Mesothelial cell of epicardium (in vitro differentiated cells): ENCODE measurements at places on chromosomes 1 and 21.

GRCh38 chr1:226606311-226607267 lies 58.0 kb downstream of the STUM start:
- DNase-seq = no peak

DNA sequence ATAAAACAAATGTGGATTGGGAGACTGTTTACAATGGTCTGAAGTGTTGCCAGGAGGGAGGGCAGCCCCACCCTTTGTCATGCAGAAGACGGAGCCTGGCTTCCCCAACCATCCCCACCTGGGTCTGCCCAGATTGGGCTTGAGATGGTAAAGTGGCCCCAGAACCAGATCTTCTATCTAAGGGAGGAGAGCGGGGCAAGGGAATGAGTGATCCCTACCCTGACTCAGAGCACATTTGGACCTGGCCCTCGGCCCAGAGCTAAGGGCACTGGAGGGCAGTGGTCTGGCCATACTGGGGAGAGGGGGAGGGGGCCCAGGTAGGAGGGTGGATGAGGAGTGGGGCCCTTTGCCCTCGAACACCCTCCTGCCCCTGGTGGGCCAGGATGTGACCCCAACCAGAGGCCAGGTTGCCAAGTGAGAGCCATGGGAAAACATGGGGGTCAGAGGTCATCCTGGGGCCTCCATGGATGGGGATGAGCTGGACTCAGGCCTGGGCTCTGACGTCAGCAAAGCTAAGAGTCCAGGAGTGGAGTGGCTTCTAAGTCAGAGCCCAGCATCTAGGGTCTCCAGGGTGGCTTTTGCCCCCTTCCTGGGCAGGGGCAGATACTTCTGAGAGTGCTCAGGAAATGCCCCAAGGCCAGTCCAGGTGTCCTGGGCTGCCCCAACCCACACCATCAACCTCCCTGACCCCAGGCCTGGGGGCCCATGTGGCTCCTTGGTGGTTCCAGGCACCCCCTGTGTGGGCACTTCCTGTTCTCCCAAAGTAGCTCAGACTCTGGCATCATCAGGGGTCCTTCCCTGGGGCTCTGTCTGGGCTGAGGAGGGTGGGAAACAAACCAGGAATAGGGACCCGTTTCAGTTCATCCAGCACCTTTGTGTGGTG lies 1.6 kb upstream of the LEFTY1 start:
- DNase-seq = no peak

DNA sequence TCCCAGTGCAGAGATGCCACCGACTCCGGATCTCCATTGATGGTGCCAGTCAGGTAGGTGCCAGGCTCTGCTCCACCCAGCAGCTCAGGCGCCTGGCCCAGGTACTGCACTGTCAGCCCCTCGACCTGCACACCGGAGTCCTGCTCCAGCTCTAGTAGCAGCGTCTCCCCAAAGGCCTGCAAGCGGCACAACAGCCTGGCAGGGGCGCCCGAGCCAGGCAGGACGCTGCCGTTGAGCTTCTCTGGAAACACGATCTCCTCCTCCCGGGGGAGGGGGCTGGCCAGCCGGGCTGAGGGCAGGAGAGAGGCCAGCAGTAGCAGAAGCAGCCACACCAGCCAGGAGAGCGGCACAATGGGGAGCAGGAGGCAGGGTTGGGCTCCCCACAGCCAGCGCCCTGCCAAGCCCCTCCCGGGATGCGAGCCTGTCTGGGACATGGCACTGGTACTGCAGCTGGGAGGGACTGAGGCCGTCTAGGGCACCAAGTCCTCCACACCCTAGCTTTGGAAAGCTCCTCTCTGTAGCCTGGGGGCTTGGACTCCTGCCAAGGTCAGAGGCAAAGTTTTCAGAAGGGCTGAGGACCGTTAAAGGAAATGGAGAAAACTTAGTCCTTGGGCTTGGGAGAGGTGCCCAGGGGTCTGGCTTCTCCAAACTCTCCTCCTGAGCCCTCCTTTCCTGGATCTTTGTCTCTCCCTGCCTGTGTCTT lies 509 bp downstream of the ADAMTS4 start:
- peak; percentile 49 for DNase-seq

DNA sequence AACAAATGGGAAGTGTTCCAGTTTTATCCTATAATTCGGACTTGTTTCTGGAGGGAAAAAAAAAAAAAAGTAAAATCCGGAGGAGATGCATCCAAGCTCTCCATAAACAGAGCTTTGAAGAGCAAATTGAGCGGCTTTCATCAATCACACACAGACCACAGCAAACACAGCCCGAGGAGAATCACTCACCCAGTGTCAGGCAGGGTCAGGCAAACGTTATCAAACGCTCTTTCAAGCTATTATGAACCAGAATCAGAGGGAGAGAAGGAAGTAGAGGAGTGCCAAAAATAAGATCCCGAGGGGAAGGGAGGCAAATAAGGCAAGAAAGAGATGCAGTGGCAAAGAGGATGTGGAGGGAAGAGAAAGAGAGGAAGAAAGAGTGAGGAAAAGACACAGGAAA lies 188.3 kb upstream of the CAMK1G start:
- no peak for DNase-seq

DNA sequence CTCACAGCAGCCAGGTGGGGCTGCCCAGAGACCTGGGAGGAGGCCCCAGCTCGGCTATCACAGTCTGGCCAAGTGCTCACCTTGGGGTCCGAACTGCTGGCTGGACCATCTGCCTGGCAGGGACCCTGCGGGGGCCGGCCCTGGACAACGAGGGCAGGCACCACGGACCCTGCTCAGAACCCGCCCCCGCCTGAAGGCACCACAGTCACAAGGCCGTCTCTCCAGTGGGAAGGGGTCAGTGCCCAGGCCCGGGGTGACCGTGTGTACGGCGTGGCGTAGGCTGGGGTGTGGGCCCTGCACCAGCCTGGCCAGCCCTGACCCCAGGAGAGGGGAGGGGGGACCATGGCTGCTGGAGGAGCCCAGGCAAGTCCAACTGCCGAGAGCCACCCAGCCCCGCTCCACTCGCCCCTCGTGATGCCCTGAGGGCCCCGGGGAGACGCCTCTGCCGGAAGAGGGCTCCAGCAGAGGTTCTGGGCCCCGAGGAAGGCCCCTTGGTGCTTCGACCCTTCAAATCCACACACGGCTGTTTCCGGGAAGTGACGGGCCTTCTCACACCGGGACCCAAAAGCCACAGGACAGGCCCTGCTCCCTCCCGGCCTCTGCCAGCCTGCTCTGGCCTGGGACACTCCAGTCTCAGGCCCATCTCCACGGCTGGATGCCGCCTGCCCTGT lies 11.2 kb upstream of the RNF223 start:
- DNase-seq = no peak

- no peak for DNase-seq
These were observed 166.7 kb downstream of the ZNF326 start for GRCh38 chr1:90161625-90162024.

GRCh38 chr1:6815726-6816125 lies 30.5 kb downstream of the CAMTA1 start:
- no peak for DNase-seq

DNA sequence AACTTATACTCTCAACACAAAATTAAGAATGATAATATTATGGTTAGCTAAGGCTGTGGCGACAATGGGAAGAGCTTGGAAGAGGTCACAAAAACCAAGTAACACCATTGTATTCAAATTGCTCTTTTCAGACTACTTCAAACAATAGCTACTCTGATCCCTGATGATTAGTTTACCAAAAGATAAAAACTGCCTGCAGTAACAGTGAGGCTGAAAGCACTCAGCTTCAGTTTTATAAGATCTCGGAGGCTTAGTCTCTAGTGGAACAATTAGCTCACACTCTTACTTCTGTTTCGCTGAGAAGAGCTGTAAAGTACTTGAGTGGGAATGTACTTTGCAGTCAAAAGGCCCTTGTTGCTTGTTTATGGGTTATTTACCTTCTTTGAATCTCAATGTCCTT lies 278.5 kb downstream of the LRRC7 start:
- no peak for DNase-seq

DNA sequence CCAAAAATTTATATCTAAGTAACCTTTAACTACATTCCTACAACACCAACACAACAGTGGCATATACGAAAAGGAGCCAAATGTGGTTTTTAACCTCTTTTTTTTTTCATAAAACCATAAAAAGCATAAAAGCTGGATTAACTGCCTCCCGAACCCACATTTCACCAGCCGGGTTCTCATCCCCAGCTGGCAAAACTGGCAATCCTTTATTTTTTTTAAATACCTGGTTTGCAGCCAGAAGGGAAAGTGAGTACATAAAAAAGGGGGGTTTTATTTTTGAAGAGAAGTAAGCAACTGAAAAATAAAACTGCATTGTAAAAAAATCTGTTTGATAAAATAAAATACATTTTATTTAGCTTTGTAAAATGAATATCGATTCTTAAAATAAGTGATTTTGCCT lies 295.4 kb downstream of the AKT3 start:
- no peak for DNase-seq

DNA sequence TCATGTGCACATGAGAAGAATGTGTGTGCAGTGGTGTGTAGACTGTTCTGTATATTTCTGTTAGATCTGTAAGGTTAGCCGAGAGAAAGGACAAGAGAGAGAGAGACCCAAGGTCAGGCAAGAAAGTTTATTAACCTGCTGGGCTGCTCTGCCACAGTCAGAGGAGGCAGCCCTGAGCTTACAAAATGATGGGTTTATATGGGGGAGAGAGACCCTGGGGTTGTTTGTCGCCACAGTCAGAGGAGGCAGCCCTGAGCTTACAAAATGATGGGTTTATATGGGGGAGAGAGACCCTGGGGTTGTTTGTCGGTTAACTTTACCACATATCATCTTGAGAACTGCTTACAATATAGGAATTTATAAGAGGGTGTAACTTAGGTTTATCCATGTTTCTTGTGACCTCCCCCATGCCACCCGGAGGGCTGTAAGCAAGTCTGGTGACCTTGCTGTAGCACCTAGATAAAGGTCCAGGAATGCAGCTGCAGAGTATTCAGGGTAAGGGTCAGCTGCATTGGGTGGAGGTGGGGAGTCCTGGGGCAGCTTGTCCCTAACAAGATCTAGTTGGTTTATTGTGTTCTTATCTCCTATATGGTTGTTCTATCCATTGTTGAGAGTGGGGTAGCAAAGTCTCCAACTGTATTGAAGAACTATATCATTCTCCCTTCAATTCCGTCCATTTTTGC lies 9.3 kb upstream of the ZBTB40 start:
- DNase-seq = no peak

DNA sequence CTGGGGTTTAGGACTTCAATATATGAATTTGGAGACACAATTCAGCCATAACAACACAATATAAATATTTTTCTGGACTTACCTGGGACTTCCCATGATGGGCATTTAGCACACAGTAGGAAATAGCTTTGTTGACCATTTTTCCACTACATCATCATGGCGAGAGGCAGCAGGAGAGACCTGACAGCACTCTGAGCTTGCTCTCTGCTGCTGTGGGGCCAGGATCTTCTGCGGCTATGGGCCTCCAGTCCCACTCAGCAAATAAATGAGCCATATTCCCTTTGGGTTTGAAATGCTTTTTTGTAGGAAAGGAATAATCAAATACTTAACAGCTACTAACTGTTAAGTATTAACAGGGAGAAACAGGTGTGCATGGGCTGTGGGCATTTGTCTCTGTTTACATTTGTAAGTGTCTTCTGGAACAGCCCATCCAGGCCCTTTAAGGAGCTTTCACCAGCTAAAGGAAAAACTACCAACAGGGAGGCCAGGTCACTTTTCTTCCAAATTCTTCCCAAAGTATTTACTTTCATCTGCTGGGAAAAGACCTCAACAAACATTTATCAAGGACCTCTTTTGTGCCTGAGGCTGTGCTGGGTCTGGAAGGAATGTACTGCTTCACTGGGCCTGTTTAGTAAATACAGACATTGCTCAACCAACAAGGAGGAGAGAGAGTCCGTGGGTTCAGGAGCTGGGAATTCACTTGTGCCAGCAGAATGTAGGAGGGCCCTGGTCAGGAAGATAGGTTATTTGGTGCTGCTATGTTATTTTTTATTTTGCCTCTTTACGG lies 133.2 kb downstream of the LRIG2 start:
- DNase-seq = no peak

DNA sequence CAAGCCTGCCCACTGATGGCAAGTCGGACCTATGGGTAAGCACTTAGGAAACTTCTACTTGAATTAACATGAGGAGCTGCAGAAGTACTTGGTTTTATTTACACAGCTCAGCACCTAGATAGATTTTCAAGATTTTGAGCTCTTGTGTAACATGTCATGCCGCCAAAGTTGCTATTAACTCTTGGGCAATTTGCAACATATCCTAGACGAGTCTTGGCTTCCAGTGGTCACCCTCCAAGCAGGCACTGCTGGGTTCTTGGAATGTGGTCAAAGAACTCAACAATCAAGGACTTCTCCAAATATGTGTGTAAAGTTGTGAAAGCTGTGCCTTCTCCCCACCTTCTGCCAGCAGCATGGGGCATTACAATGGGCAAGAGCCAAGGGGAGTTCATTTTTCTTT lies 17.8 kb upstream of the GUCA2B start:
- DNase-seq = no peak

GRCh38 chr21:36113647-36114428 lies 21.0 kb upstream of the CBR3 start:
- no peak for DNase-seq

GRCh38 chr1:193905288-193906085 lies 719.1 kb upstream of the B3GALT2 start:
- DNase-seq = no peak

DNA sequence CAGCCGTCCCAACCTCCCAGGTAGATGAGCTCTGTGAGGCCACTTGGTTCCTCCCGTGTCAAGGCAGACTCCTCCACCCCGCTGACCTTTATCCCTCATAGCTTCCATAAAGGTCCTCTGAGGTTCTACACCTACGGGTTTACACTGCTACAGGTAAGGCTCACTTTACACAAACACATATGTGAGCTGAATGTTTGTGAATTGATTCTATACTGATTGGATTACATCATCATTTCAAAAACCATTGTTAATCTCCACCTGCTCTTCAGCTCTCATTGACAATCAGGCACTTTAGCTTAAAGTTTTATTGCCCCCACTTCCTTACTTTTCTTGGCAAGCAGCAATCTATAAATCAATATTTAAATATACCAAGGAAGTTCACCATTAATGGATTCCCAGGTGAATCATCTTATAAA lies 12.8 kb upstream of the RGS16 start:
- DNase-seq = no peak

DNA sequence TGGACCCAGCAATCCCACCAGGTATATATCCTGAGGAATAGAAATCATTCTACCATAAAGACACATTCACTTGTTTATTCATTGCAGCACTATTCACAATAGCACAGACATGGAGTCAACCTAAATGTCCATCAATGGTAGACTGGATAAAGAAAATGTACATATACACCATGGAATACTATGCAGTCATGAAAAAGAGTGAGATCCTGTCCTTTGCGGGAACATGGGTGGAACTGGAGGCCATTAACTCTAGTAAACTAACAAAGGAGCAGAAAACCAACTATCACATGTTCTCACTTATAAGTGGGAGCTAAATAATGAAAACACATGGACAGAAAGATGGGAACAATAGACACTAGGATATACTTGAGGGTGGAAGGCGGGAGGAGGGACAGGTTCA lies 36.1 kb upstream of the PRKACB start:
- DNase-seq = no peak

- no peak for DNase-seq
These were observed 2.2 kb downstream of the NEGR1 start for GRCh38 chr1:72280131-72280530.

DNA sequence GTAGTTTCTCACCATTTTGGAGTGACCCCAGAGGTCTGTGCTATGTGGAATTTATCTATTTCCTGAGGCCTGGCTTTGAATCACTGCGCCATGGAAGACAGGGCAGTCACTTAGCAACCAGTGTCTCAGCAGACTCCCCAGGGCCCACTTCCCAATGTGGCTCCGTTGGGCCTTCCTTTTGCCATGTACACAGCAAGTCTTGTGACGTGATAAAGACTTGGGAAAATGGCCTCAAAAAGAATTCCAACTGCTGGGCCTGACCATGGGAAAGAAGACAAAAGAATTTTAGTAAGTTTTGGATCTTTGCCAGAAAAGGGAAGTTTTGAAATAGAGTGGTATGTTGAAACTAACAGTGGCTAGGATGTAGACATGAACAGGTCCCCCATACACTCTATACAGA lies 36.2 kb downstream of the TLR5 start:
- no peak for DNase-seq
